ENCODE measurements at places on chromosomes 5 and 9.

DNA sequence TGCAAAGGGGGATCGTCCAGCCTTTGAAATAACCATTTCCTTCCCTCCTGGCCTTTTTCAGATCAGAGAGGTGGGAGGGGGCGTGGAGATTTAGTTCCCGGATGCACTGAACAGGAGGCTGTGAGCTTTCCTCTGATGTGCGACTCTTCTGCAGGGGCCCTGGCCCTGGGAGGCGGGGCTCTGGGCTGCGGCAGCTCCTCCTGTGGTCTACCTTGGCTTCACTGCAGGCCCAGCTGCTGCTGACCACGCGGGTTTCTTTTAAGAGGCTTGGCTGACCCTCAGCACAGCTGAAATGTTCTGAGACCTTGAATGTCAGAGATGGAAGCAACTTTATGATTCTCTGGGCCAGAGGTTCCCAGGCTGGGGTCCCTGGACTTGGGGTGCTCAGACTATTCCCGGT lies 27.0 kb upstream of the COL15A1 start:
- peak; percentile 85 for DNase-seq

DNA sequence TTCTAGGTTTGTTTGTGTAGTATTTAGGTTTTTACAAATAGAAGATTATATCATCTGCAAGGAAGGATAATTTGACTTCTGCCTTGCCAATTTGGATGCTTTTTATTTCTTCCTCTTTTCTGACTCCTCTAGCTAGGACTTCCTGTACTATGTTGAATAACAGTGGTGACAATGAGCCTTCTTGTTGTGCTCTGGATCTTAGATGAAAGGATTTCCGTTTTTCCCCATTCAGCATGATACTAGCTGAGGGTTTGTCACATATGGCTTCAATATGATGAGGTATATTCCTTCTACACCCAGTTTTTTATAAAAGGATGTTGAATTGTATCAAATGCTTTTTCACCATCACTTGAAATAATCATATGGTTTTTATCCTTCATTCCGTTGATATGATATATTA lies 101.4 kb downstream of the FBXO4 start:
- no peak for DNase-seq

- no peak for DNase-seq
These were observed 118.9 kb upstream of the ADRA1B start for GRCh38 chr5:159797261-159797970.

- peak; percentile 32 for DNase-seq
These were observed 281.9 kb upstream of the PUM3 start for GRCh38 chr9:3125602-3126405.

DNA sequence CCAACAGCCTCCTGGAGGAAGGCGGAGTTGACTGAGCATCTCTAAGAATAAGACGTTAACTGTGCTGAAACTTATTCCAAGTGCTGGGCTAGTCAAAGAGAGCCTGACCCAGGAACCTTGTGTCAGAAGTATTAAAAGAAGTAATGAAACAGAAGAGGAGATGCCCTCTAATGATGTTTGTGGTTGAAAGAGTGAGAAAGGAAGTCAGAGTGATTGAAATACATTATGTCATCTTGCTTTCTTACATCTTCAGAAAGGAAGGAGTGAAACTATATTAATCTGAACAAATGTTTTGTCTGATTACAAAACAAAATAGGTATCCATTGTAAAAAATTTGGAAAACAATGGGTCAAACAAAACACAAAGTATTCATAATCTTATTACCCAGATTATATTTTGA lies 460.7 kb downstream of the NTRK2 start:
- DNase-seq = no peak

DNA sequence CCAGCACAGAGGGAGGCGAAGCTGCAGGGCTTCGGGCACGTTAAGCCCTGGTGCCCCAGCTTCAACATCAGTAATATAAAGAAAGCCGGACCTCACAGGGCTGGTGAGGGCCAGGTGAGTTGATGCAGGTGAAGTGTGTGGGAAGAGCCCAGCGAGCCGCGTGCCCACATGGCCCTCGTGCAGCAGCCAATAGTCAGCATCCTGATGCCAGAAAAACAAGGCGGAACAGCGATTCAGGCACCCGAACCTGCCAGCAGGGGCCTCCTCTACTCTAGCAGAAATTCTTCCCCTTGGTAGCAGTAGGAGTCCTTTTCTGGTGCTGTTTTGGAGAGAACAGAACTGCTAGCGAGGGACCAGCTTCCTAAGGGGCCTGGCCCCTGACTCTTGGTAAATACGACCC lies 7.8 kb downstream of the MED10 start:
- DNase-seq = no peak

GRCh38 chr5:64147849-64148441 lies 17.7 kb upstream of the RNF180 start:
- DNase-seq = peak; percentile 69

- DNase-seq = no peak
These were observed 193.2 kb downstream of the MAPKAP1 start for GRCh38 chr9:125513668-125514413.

GRCh38 chr5:5316334-5316733 lies 106.1 kb upstream of the ICE1 start:
- DNase-seq = no peak

DNA sequence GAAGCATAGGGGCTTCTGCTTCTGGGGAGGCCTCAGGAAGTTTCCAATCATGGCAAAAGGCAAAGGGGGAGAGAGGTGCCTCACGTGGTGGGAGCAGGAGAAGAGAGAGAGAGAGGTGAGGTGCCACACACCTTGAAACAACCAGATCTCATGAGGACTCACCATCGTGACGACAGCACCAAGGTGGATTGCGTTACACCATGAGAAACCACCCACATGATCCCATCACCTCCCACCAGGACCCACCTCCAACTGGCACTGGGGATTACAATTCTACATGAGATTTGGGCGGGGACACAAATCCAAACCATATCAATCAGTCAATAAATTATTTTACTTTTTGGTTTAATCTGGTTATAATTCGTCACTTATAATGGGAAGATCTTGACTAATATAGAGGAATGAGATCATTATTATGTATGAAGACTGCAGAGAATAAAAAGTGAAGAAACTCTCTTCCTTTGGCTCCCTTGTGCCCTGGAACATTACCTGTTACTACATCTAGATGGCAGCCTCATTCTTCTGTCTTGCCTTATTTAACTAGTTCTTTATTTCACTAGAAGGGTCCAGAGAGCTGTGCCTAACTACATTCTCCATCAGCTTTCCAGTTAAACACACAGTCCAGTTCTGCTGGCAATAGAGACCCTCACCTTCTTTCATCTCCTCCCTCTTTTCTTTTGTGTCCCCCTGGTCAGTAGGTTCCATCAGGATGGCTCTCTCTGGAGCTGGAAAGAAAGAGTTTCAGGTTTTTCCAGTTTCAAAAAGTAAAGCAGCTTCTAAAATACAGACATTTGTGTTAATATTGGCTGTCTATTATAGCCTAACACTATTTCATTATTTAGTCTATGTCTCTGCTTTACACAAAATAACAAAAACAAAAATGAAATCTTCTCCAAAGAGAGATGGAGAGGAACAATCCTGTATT lies 21.7 kb upstream of the SPINK7 start:
- DNase-seq = peak; percentile 4

DNA sequence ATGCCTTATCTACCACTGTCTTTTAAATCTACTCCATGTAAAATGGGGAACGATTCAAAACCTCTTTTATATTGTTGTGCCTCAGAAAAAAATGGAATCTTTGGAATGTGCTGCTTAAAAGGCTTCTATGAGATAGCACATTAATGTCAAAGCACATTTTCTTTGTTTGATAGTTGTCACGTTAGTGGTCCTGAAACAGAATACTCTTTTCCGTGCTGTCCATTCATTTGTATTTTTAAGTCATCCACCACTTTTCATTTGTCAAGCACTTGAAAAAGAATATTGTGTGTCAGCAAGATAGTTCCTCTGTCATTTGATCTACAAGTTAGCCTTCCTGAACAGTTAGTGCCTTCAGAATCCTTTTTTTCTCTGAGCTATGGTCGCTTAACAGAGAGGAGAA lies 246.9 kb downstream of the MAST4 start:
- DNase-seq = no peak

GRCh38 chr5:143229896-143230675 lies 173.4 kb downstream of the NR3C1 start:
- DNase-seq = no peak

- no peak for DNase-seq
These were observed 8.9 kb upstream of the ELOVL7 start for GRCh38 chr5:60852940-60853339.

GRCh38 chr5:16131878-16132277 lies 47.7 kb downstream of the MARCHF11 start:
- no peak for DNase-seq

GRCh38 chr5:85814596-85814995 lies 803.1 kb upstream of the COX7C start:
- DNase-seq = no peak

- DNase-seq = no peak
These were observed 216.8 kb upstream of the RGMB start for GRCh38 chr5:98556712-98557111.

GRCh38 chr5:161547406-161547737 lies 847 bp upstream of the GABRB2 start:
- DNase-seq = no peak

GRCh38 chr5:127758766-127759283 lies 55.6 kb downstream of the CCDC192 start:
- no peak for DNase-seq

- no peak for DNase-seq
These were observed 830 bp downstream of the TRAF1 start for GRCh38 chr9:120925535-120926396.

DNA sequence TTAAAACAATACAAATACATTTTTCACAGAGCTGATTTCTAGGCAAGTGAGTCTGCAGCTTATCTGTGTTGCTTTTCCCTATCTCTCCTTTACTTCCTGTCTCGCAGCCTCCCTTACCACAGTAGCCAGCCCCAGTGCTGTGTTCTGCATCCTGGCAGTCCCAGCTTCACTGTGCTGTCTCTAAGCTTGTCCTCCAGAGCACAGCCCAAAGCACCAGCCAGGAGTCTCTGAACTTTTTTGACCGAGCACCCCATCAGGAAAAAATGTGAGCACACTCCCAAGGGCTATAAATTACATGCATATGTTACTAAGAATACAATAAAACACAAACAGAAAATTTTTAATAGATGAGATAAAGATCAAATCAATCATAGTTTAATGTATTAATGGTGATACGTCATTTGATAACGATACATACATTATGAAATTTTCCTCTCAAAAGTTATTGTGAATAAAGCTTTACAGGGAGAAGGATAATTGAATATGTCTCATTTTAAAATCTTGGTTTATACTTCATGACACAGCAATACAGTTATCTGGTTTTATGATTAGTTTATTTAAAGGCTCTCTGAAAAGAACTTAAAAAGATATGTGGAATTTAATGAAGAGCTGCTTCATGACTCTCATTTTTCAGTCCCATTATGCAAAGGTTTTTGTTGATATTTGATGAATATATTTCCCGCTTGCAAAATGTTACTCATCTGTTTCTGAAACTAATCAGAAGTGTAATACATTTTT lies 7.3 kb upstream of the RHOBTB3 start:
- DNase-seq = no peak

- peak; percentile 77 for DNase-seq
These were observed 90.7 kb downstream of the STK10 start for GRCh38 chr5:172097356-172097755.

DNA sequence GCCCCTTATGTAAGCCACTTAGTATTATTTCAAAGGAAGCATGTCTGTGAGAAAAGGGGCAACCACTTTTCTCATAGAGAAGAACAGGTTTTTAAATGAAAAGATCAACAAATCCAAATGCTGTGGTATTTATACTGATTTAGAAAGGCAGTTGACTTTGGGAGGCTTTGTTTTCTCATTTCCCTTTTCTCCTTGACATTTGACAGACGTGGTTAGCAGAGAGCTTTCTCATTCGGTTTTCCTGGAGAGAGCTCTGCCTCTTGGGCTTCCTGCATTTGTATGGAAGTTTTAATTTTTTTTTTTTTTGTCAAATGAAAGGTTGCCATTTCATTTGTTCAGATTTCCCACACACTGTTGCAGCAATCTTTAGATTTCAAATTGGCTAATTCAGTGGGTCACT lies 62.5 kb downstream of the EXOSC2 start:
- DNase-seq = no peak

DNA sequence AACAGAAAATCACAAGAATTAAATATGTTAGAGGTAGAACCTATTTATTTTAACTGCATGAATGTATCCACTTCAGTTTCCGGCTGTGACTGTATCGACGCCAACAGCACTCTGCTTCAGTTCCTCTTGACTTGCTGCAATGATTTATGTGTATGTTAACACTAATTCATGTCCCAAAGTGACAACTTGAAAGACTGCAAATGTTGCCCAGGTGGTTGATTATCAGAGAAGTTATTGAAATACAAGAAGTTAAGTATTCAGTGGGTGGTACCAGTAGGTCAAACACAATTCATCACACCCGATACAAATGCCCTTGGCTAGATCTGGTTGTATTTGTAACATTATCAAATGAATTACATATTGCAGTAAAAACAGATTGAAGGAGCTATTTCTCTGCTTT lies 622.7 kb upstream of the CDH18 start:
- DNase-seq = peak; percentile 13

DNA sequence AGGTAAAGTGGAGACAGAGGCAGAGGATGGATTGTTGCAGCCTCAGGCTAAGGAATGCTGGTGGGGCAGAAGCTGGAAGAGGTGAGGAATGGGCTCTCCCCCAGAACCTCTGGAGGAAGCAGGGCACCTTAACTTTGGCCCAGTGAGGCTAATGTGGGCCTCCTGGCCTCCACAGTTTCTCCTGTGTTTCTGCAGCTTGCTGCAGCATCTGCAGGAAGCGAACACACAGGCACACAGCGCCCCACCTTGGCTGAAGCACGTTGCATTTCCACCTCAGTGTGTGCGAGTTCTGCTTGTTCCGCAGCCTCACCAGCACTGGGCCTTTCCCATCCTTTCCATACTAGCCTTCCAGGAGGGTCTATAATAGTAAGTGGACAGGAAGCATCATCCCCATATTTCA lies 27.2 kb upstream of the ASS1 start:
- DNase-seq = no peak

DNA sequence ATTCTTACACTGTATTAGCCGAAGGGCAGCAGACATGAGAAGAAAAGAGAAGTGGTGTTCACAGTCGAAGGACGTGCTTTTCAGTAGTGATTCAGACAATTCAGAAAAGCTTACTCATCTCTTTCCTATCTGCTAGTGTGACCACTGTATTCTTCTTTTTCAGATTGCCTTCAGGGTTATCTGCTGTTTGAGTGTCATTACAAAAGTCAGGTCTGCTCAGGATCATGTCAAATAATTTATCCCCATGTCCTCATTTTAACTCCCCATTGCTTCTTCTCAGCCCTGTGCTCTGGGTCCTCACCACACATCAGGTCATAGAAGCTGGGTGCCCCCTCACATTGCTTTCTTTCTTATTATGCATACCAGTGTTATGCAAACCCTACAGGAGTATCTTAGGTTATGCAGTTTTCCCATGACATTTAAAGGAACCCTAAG lies 394.0 kb downstream of the CETN3 start:
- DNase-seq = no peak

GRCh38 chr5:71905834-71906711 lies 187.0 kb downstream of the CARTPT start:
- DNase-seq = peak; percentile 53

GRCh38 chr9:89145097-89145496 lies 33.5 kb downstream of the SHC3 start:
- no peak for DNase-seq

GRCh38 chr5:34790069-34790468 lies 48.9 kb upstream of the TTC23L start:
- DNase-seq = no peak

GRCh38 chr5:155114655-155115054 lies 101.1 kb downstream of the KIF4B start:
- DNase-seq = no peak

Measured in tongue (tissue), 3 donors.